ENCODE measurements at places on chromosomes 12 and 14.

DNA sequence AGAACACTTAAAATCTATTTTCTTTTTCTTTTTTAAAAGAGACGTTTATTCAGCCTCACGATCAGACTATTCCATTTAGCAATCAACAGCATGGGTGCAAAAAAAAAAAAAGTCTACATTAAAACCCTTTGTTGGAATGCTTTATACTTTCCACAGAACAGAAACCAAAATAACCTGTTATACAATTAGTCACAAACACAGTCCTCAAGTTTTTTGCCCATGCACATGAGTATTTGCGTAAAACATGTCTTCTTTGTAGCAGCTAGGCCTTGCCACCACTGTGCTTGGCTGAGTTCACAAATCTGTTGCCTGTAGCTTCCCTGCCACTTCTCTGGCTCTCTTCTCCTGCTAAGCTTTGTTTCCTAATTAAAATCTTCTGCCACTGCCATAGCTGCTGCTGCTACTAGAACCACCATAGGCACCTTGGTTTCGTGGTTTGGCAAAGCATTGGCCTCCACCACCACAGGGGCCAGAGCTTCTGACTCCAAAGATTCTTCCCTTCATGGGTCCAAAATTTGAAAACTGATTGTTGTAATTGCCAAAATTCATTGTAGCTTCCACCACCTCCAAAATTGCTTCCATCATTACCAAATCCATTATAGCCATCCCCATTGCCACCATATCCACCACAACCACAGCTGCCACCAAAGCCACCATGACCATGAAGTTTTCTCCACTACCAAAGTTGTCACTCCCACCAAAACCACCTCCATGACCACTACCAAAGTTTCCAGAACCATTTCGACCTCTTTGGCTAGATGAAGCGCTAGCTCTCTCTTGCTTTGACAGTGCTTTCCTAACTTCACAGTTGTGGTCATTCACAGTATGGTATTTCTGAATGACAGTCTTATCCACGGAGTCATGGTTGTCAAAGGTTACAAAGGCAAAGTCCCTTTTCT lies 38.1 kb downstream of the KLRG1 start:
- no peak for DNase-seq

DNA sequence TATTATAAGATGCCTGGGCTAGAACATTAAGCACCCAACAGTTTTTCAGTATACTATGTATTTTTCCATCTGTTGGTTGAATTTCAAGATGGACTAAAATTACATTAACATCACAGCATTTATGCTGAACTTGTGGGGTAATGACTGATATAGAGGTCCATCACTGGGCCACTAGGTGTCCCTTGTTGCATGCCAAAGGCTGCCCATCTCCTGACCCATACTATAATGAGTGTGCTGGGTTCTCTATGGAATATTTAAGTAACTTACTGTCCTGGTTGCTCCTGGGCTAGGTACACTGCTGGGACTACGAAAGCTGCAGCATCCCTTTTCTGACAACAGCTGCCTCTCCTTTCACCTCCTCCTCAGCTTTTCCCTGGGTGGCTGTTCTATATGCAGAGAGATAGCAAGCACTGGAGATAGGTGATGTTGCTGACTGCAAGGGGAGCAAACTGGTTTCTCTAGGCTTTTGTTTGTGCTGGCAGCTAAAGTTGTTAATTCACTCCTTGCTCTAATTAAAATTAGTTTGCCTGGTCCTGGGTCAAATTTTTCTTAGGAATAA lies 138.6 kb upstream of the TRHDE start:
- DNase-seq, result no peak

- no peak for DNase-seq
These were observed 163.6 kb upstream of the BMP4 start for GRCh38 chr14:54120260-54120659.

- DNase-seq, result no peak
These were observed 7.9 kb downstream of the EMG1 start for GRCh38 chr12:6978611-6979011.

- DNase-seq, result no peak
These were observed 485.0 kb downstream of the PRKD1 start for GRCh38 chr14:29442696-29443095.

- DNase-seq, result no peak
These were observed 743.5 kb downstream of the DIO2 start for GRCh38 chr14:79467835-79468234.

GRCh38 chr14:21997300-21997699 lies 323.7 kb upstream of the OR4E1 start:
- no peak for DNase-seq

GRCh38 chr12:26056335-26056734 lies 68.5 kb downstream of the BHLHE41 start:
- DNase-seq, result peak; percentile 52

DNA sequence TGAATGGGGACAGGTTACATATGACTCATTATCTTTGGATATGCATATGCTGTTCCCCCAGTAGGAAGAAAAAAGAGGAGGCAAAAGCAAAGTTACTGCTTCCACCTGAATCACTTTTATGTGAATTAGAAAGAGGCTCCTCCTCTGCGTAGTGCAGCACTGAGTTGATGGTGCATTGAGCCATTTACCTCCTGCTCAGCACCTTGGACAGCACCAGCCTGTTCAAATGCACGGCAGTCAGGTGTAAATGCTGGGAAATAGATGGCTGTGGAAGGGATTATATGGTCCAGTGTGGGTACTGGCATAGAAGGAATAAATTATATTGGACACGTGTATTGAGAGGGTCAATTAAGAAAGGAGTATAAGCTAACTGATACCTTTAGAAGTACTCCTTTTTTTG lies 541.9 kb upstream of the SEL1L start:
- no peak for DNase-seq

GRCh38 chr14:63853831-63854293 lies 1.1 kb downstream of the SYNE2 start:
- DNase-seq, result peak; percentile 53

GRCh38 chr14:91732859-91733477 lies 1.1 kb upstream of the CATSPERB start:
- DNase-seq, result no peak

DNA sequence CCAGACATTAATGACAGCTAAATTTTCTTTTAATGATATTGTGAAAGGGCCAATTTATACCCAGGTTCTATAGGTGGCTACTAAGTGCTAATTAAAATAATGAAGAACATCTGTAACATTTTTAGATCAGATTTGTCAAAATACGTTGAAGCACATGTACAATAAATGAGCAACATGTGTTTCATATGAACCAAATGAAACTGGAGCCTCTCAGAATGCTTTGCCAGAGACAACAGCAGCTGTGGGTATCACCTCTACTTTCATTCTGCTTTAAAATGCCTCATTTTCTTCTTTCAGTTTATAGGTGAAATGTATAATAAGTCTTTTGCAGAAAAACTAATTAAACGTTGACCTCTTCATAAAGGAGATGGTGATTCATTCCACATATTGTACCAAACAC lies 26.1 kb upstream of the MYF6 start:
- no peak for DNase-seq

- DNase-seq, result no peak
These were observed 272.0 kb downstream of the RPAP3 start for GRCh38 chr12:47433876-47434275.

GRCh38 chr12:42010257-42010656 lies 134.4 kb downstream of the GXYLT1 start:
- DNase-seq, result no peak

- DNase-seq, result no peak
These were observed 55.3 kb upstream of the FGD4 start for GRCh38 chr12:32344047-32344446.

DNA sequence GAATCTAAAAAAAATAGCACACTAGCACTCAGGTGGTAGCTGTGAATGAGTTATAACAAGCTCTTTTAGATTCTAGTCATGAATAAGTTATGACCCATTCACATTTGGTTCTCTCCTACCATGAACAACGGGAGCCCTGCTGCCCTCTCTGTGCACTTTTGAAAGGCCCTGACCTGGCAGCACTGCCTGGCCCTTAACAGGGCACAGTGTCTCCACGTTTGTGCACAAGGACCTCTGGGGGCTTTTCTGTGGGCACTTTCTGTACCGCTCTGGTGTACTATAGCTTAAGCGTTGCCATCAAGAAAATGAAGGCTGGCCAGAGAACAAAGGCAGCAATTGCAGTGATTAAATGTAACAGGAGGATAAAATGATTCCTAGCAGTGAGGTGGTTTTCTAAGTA lies 21.2 kb downstream of the CCDC92 start:
- DNase-seq, result no peak

GRCh38 chr14:105062048-105062433 lies 3.2 kb downstream of the GPR132 start:
- no peak for DNase-seq

GRCh38 chr14:53519137-53519536 lies 366.0 kb upstream of the DDHD1 start:
- no peak for DNase-seq
